ENCODE measurements at places on chromosomes 5 and 9.
A peak's percentile ranks its signal among the peaks of the same experiment; 100 is the strongest.

- no peak for DNase-seq
Measured at GRCh38 chr9:120938851-120939250, 12.3 kb upstream of the TRAF1 start.

GRCh38 chr9:113590991-113591898 is 127.7 kb downstream of the RGS3 start:
- DNase-seq: peak; percentile 75

DNA sequence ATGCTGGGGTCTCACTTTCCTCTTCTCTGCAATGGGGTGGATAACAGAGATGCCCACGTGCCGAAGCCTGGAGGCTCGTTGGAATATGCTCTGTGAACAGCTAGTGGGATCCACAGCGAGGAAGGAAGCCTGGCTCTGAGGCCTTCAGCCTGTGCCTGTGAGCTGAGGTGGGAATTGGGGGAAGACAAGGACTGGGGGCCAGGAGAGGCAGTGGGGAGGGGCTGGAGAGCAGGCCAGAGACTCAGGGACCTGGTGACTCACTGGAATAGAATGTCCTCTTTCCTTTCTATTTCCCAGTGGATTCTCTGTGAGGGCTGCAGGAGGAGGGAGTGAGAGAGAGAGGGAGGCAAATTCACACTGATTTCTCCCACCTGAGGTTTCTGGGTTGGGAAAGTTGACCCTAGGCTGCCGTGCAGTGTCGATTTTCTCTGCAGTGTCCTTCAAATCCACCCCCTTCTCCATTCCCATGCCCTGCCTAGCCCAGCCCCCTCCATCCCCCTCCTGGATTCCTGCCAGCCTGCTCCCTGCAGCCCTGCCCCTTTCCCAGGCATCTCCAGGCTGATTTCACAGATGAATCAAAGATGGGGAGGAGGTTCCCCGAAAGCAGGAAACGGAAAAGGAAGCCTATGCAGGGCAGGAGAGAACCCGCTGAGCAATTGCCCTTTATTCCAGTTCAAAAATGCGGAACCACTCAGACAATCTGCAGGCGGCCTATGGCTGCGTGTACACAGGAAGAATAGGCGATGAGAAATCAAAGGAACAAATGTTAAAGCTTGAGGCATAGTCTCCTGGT is 1.4 kb upstream of the SPAAR start:
- peak; percentile 84 for DNase-seq

DNA sequence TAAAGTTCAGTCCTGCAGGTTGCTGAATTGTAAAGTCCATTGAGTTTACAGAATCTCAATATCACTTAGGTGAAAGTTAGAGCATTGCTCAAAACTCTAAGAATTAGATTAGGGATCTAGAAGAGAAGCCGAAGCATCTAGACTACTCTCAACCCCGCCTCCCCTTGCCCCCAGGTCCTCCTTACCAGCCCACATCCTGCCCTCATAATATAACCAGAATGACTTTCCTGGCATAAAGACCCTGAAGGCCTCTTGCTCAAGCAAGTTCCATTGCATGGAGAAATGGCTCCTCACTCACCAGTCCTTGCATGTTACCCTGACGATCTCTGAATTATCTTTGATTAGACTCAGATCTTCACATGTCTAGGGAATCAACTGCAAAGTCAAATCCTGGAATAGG is 78.8 kb downstream of the SPATA31C2 start:
- no peak for DNase-seq

DNA sequence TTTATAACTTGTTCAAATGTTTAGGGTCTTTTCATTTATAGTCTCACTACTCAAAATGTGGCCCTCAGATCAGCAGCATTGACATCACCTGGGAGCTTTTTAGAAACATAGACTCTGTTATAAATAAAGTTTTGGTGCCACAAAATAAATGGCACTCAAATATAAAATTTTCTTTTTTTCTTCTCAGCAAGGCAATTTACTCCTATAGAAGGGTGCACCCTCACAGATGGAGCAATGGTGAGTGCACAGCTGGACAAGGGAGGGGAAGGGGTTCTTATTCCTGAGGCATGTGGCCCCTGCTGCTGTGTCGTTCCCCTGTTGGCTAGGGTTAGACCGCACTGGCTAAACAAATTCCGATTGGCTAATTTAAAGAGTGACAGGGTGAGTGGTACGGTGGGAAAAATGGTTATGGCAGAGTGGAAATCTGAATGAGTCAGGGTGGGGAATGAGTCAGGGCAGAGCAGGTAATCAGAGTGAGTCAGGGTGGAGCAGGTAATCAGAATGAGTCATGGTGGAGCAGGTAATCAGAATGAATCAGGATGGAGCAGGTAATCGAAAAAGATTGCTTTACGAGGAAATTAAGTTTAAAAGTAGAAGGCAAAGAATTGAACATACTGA is 31.8 kb upstream of the C7 start:
- no peak for DNase-seq

DNA sequence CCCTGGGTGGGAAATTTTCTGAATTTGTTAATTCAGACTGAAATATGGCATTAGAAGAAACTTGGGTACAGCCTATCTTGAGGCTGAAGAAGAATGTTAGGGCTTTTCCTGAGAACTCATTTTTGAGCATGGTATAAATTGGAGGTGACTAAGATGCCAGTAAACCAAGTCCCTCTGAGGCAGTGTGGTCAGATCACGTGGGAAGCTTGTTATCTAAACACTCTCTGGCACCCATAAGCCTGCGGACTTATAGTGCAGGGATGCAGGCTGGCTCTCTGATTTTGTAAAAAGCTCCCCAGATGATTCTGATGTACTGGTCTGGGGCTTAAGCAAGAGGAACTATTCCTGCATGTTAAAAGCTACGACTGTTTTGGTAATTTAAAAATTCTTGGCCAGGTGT is 34.3 kb downstream of the MTMR12 start:
- no peak for DNase-seq

GRCh38 chr5:1099926-1100663 is 11.8 kb downstream of the SLC12A7 start:
- DNase-seq: no peak

DNA sequence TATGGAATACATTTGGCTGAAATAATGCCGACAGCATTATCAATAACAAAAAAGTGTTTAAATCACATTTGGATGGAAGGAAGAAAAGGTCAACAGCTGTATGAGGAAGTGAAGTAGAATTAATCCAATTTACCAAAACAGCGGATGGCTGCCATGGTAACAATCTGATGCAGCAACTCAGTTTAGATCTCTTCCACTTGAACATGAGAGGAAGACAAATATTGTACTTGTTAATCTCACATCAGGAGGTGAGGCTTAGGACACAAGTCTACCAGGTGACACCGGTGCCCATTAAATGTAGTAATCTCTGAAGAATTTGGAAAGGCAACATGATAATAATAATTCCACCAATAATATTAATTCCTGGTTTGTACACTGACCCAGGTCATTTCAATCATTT is 2.4 kb downstream of the RASEF start:
- DNase-seq: no peak

DNA sequence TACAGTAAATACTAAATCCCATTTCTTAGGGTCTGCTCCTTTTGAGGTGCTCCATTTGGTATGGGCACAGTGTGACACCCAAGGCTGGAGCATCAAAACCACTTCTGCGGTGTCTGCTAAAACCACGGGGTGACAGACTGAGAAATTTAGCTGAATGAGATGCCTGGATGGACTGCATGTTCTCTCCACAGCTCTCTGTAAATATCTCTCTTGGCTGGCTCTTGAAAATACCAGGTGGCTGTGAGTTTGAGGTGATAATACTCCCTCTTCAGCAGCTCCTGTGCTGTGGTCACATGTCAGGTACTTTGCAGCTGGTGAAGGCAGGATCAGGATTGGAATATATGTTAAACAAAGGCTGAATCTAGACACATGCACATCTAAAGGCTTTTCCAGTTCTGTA is 93.7 kb upstream of the SIMC1 start:
- no peak for DNase-seq

- DNase-seq: no peak
Measured at GRCh38 chr5:6598351-6598900, 34.4 kb downstream of the NSUN2 start.
